Left kidney (tissue), 8 donors: ENCODE measurements at places on chromosomes 1 and 21. TPM values are rescaled to one million over a fixed set of nuclear protein-coding genes. Genes with fewer than 3 reads are reported as not detected.

GRCh38 chr1:55718758-55719671 lies 503.9 kb upstream of the USP24 start:
- no peak for DNase-seq

DNA sequence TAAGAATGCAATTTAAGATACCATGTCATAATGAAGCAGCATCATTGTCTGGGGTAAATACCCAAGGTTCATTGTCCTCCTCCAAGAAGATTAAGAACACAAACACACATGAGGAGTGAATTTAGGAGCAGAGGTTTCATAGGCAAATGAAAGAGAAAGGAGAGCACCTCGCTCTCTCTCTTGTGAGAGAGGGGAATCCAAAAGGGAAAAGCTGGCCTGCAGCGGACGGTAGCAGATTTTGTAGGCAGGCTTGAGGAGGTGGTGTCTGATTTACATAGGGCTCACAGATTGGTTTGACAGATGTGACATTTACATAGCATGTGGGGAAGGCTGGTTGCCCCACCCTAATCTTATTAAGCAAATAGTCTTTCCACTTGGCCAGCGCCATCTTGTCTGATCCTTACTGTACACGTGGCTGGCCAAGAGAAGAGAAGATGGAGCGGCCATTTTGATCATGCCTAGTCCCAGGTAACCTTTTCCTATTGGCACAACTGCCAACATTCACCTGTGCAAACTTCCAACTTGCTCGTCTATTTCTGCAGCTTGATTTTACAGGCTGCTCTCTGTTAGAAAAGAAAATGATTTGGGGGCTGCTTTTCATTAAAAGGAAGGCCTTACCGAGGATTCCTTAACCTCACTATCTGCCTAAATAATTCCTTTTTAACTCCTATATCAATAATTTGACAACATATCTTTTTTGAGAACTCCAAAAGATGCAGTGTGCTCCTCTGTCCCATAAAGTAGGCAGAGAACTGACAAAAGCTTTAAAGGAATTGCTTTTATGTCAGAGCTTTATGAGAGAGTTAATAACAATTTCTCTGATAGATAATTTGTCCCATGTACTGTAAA lies 16.0 kb upstream of the LRRC7 start:
- DNase-seq, result no peak

GRCh38 chr1:40692429-40692895 lies 958 bp downstream of the NFYC start:
- DNase-seq, result no peak

- DNase-seq, result no peak
These were observed 253.2 kb downstream of the PTPRC start for GRCh38 chr1:198892065-198892464.

GRCh38 chr1:202599669-202600431 lies 110.4 kb downstream of the SYT2 start:
- no peak for DNase-seq

DNA sequence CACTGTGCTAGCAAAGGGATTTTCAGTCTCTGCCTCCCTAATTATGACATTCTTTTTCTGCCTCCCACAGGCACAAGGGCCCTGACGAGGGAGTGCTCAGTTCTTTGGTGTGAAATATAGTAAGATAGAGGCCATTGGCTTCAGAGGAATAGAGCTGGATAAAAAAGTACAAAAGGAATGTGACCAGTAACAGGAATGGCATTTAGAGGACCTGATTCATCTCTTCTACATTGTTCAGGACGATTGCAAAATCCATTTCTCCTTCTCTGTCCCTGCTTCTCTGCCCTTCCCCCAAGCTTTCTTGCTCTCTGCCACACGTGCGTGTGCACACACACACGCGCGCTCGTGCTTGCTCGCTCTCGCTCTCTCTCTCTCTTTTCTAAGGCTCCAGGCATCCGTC lies 668.2 kb downstream of the KIF26B start:
- no peak for DNase-seq

The DENND2C gene
- polyA plus RNA-seq, result 5.4 TPM

The KCNA3 gene
- 0.12 TPM for polyA plus RNA-seq

The PACC1 gene
- 11.2 TPM for polyA plus RNA-seq
